ENCODE measurements at places on chromosomes 7 and 10.

DNA sequence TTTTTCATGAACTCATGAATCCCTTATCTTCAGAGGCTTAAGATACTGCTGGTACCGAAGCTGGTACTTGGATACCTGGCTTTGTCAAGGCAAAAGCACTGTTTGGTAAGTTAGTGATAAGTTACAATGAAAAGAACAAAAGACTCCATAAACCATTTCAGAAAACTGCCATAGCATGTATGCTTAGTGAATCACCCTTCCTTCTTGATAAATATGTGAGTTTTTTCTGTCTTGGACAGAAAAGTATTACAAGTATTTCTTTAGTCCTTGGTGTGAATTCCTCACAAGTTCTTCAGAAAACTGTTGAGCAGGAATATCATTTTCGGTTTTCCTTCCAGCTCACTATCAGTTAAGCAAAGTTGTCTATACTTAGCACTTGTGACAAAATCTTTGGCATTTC is 25.6 kb downstream of the PUS7 start:
- DNase-seq = no peak

- DNase-seq = no peak
Measured at GRCh38 chr10:119243967-119244366, 36.6 kb downstream of the GRK5 start.

DNA sequence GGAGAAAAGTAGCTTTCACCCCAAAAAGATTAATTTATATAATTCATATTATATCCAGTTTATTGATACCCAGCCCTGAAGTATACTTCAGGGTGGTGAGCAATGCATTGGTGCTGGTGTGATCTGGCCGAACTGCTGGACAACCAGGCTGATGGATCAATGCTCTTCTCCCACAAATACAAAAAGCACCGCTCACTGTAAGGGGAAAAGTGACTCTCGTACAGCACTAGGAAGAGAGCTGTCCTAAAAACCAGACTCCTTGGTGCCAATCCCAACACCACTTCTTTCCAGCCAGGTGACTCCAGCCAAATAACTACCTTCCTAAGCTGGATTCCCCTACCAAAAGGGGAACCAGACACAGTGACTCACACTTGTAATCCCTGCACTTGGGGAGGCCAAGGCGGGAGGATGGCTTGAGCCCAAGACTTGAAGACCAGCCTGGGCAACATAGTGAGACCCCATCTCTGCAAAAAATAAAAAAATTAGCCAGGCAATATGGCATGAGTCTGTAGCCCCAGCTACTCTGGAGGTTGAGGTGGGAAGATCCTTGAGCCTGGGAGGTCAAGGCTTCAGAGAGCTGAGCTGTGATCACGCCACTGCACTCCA is 13.1 kb upstream of the TNPO3 start:
- no peak for DNase-seq

DNA sequence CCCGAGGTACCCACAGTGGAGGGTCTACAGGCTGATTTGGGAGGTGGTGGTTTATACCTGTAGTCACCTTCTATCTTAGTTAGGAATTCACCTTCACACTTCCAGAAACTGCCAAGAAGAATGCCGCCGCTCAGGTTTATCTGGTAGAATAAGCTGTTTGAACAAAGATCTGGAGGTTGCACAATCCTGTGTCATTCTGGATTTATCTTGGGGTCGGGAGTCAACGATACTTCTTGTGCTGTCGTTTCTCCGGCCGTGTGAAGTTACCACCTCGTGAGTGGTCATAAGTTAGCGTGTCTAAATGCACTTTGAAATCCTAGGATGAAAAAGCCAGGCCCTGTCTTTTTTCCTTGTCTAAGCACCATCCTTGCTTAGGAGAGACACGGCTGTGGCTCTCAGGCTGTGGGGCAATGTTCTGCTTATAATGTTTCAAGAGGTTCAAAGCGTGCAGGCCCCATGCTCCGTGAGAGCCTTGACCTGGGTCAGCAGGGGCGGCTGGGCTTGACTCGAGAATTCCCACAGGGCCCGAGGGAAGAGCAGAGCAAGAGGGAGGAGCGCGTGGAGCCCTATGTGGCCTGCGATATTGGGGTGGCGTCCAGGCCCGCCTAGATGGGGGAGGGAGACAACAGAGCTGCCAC is 35.5 kb downstream of the GRIFIN start:
- no peak for DNase-seq

GRCh38 chr7:104089061-104089460 is 99.6 kb upstream of the RELN start:
- no peak for DNase-seq

DNA sequence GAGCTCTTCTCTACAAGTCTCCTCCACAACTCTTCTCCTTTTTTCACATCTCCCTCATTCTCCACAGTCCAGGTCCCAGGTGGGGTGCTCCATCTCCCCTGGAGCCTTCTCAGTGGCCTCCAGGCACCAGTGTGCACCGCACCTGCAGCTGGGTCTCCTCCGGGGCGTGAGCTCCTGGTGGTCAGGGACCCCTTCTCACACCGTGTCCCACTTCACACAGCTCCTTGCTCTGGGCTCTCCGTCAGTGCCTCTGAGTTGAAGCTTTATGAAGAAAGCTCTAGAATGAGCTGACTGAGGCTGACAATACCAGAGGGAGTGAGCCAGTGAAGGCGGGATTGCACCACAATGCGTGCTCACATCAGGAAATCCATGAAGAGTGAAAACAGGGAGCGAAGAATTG is 290.2 kb downstream of the DNAJB6 start:
- no peak for DNase-seq

DNA sequence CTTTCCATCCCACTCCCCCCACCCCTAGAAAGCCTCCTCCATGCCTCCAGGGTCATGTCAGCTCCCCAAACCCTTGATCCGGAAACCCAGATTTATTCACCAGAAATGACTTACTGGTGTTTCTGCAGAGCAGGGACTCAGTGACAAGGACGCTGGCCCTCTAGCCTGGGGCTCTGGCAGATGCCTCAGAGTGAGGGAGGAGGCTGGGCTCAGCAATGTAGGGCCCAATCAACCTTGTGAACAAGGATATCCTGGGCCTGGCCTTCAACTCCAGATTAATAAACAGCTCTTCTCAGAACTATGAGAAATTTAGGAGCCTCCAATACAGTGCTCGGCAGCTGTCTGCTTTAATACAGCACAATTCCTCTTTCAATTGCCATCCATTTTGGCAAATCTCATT is at the start of gene MBL2:
Gene MBL2 (minus strand): TSS at position 162 of the 400 bp plus-strand sequence. CDS start 1,149 bp downstream, outside the sequence.
- DNase-seq = no peak

DNA sequence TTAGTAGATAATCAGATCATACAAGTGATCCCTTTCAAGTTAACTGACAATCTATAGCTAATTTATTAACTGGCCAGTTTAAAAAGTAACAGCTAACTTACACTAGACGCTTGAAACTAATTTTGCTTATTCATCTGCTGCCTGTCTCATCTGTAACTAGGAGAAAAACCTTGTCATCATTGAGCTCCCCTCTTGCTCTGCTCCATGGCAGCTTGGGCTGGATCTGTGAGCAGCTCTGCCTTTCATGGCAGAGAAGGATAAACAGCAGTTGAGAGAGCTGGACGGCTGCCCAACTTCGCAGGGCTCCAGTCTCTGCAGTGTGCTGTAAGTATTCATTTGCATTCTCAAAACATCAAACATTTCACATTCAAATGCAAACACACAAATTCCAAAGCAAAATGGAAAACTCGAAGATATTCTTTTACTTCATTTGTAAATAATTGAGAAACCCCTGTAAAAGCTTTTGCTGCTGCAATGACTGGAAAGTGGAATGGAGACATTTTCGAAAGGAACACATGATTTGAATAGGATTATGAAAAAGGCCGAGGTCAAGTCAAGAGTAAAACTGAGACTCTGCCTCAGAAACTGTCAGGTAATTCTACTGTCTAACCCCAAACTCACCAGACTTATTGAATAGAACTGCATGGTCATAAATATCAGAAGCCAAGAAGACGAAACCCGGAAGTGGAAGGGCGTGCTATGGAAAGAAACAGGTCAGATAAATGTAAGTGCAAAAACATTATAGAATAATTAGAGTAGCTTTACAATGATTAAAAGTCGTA is 17.6 kb downstream of the SLC35B4 start:
- DNase-seq = no peak

GRCh38 chr10:46539596-46540411 is 16.7 kb downstream of the GPRIN2 start:
- no peak for DNase-seq

DNA sequence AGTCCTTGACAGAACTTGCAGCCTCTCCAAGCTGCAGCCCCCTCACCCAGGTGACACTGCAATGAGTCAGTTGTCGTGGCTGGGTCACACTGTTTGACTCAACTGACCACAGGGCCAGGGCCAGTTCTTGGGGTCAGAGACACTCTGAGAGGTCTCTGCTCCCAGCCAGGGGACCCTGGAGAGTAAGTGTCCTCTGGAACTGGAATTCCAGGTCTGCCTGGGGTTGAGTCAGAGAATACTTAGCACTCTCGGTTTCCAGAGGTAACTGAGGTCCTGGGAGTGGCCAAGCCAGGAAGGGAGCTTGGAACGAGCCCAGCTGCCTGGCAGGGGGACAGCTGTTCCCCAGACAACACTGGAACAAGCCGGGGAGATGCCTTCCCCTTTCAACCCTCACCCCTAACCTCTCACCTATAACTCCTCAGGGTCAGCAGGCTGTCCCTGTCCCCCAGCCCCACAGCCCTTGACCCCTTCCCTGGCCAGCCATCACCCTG is 2.2 kb upstream of the MYL10 start:
- no peak for DNase-seq

- DNase-seq = no peak
Measured at GRCh38 chr7:100613412-100614175, 1.3 kb downstream of the MOSPD3 start.

GRCh38 chr7:118286131-118286530 is 61.6 kb downstream of the ANKRD7 start:
- DNase-seq = no peak

DNA sequence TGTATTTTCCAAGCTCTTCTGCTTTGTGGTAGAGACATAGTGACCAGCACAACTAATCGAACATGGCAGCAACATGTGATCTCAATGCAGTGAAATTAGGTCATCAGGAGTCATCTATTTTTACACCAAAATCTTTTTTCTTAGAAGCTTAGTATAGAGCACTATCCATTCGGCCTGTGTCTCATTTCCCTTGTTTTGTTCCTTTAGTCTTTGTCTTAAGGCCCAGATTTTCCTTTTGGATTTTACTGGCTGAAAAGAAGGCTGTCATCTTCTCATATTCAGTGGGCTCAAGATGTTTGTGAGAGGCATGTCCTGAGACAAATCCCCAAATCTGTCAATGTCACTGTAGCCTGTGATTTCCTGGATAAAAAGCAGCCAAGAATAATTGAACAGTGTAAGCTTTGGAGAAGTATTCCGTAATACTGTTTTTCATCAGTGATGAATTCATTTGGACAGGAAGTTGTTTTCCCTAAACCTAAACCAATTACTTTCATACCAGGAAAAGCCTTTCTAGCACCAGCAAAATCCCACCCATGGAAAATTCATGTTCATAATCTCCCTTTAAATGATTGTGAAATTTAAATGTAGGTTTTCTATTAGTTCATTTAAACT is 55.2 kb downstream of the MAGI2 start:
- no peak for DNase-seq

- DNase-seq = no peak
Measured at GRCh38 chr7:38160003-38160571, 18.0 kb upstream of the STARD3NL start.

DNA sequence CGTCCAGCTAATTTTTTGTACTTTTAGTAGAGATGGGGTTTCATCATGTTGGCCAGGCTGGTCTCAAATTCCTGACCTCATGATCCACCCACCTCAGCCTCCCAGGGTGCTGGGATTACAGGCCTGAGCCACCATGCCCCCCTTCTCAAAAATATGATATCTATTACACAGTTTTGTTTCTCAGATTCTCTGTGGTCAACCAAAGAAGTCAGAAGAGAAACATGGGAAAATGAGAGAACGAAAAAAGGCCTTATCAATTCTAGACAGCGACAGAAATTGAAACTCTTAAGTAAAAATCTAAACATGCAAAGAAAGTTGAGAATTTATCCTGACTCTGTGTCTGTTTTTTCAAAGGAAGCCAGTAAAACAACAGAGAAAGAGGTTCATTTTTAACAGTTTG is 283.8 kb upstream of the PLXDC2 start:
- DNase-seq = no peak

Data from suppressor macrophage treated with lipopolysaccharide for 1 hour (primary cell).